ENCODE measurements at places on chromosomes 5 and 9.

- no peak for DNase-seq
These were observed 175.1 kb upstream of the CDH10 start for GRCh38 chr5:24819841-24820240.

DNA sequence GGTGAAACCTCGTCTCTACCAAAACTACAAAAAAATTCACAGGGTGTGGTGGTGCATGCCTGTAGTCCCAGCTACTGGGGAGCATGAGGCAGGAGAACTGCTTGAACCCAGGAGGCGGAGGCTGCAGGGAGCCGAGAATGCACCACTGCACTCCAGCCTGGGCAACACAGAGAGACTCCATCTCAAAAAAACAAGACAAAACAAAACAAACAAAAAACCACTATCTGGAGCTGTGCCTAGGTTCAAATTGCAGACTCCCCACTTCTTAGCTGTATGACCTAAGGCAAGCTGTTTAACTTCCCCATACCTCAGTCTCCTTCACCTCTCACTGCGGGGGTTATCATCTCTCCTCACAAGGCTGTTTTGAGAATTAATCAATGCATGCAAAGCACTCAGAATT is 68.0 kb downstream of the MAPKAP1 start:
- no peak for DNase-seq

DNA sequence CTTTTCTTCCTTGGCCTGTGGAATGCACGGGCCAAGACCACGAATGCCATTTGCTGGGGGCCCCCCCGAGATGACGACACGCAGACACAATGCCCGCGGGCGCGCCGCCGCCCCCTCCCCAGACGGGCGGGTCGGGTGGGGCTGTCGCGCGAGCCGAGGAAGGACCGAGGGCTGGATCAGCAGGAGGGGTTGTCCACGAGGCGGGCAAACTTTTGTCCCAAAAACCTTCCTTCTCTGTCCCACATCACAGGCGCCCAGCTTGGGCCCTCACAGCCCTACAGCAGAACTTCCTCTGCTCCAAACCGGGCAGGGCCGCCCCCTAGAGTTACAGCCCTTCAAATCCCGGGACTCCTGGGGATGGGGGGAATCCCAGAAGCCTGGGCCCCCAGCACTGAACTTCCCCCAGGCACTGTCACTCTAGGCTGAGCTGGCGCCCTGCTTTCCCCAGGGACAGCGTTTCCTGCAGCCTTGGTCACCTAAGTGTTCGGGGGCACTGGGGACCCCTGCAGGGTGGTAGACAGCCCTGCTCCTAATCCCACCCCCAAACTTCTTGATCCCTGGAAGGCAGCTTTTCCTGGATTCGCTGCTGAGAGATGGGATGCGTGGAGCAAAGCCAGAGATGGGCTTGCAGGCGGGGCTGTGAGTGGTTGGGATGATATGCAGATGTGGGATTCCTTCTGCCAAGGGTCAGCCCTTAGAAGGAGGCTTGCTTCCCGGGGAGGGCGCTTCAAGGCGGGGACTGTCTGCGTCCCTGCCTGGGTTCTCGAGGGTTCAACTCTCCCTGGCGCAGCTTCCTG is 980 bp downstream of the COL5A1 start:
- no peak for DNase-seq

- no peak for DNase-seq
These were observed 79.8 kb downstream of the RICTOR start for GRCh38 chr5:38994324-38994927.

DNA sequence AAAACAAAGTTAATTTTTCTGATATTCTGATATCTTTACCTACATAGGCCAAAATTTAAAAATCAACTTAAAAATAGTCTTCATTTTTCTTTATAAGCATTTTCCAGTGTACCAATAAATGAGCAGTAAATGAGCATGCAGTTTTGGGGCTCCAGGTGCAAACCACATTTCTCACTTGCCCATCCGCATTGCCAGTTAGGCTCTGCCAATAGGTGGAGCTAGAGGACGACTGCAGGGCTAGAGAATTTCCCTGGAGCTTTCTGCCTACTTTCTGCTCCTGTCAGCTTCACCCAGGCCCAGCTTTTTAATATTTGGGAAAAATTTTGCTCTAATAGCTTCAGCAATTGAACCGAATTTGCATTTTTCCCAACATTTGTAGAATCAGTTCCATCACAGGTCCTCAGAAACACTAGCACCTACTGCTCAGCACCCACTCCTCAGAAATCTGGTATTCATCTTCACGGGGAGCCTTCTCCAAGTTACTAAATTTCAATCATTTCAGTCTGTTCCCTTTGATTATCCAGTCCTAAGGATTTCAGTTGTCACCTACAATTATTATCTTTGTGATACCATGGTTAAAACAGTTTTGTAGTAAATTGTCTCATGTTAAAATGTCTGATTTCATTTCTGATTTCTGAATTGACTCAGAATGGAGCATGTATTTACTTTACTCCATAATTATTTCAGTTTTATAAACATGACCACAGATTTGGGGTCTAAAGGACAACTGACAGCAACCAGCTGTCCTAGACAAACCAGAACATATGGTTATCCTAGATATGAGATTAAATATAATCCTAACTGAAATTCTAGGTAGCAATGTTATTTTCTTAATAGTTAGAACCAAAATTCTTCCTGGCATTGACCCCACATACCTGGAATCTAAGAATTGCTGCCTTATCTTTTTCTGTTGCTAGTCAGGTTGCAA is 104.6 kb upstream of the FAM174A start:
- peak; percentile 4 for DNase-seq

DNA sequence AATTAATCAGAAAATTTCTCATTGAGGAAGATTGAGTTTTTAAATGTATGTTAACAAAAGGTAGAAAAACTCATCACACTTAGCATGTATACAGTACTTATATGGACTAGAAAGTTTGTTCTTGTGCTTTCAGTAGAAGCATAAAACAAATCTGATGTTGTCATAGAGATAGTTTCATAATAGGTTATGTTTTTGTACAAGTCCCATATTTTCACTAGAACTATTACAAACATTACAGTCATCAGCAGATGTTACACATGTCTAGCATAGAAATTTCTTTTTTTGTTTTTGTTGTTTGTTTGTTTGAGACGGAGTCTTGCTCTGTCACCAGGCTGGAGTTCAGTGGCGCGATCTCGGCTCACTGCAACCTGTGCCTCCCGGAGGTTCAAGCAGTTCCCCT is 131.4 kb downstream of the COMMD10 start:
- no peak for DNase-seq

DNA sequence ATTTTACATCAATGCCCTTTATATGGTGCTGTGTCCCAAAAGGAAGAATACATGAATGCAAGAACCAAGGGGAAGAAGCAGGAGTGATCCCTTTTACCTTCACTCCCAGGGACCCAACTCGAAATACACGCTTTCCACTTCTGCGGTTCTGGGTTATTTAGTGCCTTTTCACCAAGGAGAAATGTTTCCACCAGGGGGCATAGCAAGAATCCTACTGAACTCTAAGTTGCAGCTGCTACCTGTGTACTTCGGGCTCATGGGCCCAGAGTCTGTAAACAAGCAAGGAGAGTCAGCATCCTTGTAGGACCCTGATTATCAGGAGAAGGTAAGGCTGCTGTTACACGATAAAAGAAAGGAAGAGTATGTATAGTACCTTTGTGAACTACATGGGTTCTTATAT is 45.7 kb downstream of the DPYSL3 start:
- DNase-seq, result no peak

- DNase-seq, result no peak
These were observed 12.5 kb downstream of the ARHGEF28 start for GRCh38 chr5:73638344-73639095.

- DNase-seq, result no peak
These were observed 69.9 kb downstream of the SEMA6A start for GRCh38 chr5:116504593-116505166.

DNA sequence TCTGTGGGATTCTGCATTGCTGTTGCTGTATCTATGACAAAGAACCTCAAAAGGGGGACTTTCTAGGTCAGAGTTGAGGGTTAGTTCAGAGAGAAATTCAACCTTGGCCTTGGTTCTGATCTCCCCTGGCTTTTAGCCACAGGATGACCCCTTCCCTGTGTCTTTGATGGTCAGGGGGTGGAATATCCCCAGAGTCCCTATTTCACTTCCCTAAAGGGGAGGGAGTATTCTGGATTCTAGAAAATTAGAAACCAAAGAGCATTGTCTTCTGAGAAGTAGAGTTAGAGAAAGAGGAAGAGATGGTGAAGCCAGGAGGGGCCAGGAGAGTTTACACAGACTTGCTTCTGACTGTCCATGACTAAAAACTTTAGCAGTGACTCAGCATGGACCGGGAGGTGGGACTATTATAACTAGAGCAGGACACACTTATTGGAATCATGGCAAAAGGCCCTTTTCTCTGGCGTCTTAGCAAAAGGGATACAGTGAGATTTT is 56.2 kb upstream of the LPAR1 start:
- no peak for DNase-seq

- DNase-seq, result no peak
These were observed 16.4 kb downstream of the TLR4 start for GRCh38 chr9:117720555-117720954.

DNA sequence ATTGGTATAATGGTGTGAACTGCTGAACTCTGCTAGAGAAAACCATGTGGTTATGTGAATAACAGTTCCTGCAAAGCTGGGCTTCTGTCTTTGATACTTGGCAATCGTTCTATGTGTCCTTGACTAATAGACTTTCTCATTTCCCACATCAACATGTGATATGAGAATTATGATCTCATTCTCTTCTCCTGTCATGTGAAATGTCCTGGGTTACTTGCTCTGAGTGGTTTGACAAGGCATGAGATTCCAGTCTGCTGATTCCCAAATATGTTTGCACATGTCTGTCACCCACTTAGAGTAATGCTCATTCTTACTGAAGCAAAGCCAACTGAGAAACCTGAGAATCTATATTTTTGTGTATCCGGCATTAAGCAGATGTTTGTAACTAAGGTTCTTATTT is 141.2 kb downstream of the PARP8 start:
- DNase-seq, result no peak

DNA sequence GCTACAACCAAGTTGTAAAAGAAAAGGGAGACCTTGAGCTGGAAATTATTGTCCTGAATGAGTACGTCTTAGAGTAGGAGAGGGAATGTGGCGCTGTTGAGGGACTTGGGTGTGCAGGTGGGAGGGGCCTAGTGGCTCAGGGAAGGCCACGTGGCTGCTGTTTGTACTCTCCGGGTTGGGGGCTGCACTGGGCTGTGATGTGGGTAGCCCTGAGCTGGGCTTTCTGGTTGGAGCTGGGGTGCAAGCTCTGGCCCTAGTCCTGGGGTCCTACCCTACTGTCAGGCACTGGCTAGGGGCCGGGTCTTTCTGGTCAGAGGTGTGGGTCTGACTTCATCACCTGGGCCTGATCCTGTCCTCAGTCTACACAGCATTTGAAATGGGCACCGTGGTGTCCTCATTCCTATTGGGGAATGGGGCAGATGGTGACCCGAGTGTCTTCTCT is 19.1 kb upstream of the GLE1 start:
- no peak for DNase-seq

DNA sequence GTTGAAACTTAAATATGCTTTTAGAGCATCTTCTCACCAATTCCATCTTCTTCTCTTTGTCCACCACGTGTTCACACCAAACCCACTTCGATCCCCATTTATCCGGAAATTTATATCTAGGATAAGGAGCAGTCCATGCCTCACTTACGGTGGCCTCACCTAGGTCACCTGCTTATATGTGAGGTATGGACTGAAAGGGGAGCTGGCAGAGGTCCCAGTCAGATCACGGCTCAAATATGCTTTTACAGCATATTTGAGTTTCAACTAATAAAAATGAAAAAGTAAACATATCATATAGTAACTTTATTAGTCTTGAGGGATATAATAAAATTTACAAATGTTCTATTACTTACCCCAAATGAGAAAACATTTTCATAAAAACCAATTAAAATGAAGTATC is 508.4 kb downstream of the CDH18 start:
- no peak for DNase-seq

DNA sequence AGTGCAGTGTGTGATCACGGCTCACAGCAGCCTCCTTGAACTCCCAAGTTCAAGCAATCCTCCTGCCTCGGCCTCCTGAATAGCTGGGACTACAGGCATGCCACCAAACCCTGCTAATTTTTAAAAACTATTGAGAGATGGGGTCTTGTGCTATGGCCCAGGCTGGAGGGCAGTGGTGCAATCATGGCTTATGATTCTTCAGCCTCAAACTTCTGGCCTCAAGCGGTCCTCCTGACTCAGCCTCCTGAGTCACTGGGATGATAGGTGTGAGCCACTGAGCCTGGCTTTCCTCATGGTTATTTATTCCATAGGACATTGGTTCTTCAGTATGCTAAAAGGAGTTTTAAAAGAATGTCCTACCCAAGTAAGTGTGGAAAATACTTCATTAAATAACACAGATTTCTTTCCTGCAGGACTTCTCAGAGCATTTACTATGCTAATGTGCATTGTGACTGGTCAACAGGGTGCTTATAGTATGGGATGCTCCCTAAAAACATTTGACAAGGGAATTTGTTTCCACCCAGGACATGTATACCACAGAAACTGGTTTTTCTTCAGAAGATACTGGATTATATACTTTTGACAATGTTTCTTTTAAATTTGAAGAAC is 11.2 kb upstream of the NCS1 start:
- DNase-seq, result no peak

DNA sequence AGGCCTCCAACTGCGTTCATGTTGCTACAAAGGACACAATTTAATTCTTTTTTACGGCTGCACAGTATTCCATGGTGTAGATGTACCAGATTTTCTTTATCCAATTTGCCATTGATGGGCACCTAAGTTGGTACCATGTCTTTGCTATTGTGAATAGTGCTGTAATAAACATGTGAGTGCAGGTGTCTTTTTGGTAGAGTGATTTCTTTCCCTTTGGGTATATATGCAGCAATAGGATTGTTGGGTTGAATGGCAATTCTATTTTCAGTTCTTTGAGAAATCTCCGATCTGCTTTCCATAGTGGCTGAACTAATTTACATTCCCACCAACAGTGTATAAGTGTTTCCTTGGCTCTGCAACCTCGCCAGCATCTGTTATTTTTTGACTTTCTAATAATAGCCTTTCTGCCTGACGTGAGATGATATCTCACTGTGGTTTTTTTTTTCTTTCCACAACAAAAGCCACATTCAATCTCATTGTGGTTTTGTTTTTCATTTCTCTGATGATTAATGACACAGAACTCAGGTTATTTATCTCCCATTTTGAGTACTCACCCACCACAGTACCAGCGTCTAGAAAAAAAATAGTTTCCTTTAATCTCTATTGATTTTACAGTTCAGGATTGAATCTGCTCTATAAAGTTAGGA is 21.9 kb downstream of the ARRDC3 start:
- DNase-seq, result no peak

GRCh38 chr5:141753971-141754713 is 72.1 kb upstream of the ARAP3 start:
- no peak for DNase-seq

DNA sequence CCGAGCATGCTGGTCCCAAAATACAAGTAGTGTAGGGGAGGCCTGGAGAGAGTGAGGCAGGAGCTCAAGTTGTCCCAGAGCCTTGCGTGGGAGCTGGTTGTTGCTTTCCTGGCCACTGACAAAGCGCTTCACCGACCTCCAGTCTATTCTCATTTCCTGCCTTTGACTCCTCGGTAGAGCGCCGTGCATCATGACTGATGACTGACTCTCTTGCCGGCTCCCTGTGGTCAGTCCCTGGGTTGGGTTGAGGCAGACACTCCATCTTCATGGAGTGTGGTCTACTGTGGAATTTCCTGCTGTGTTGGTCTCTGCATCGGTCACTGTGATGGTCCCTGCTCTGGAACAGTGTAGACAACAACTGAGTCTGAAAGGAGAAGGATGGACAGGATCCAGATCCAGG is 175.1 kb upstream of the S1PR3 start:
- no peak for DNase-seq

GRCh38 chr5:145936401-145937131 is at the start of gene SH3RF2:
Gene SH3RF2 (plus strand): TSS chr5:145936578. CDS start chr5:145937929, 1,351 bp downstream.
- DNase-seq, result no peak

GRCh38 chr9:107375651-107376369 is 92.7 kb downstream of the RAD23B start:
- no peak for DNase-seq
